ENCODE measurements at places on chromosomes 3 and 15. TPM values are rescaled to one million over a fixed set of nuclear protein-coding genes. Genes with fewer than 3 reads are reported as not detected.
A peak's percentile ranks its signal among the peaks of the same experiment; 100 is the strongest.

DNA sequence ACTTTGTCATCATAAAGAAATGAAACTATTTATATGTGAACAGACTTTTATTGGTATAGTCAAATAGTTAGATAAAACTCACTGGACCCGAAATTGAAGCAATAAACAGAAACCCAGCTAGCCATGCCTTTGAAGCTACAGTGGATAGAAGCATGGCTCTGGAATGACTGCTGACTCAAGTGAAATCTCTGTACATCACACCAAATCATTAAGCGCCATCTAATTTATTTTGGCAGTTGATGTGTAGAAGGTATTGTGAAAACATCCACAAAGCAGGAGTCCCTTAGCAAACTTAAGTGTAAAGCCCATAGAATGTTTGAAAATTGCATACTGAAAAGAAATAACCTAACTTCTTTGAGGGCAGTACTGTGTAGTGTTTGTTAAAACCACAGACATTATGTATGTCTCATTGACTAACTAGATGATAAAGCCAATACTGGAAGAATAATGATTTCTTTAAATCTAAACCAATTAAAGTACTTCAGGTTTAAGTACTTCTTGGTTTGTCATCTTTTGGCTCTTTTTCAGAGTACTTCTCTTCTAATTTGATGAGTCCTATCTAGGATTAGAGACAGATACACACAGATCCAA, 42.8 kb upstream of the FBXL22 start:
- H3K27ac ChIP-seq, result no peak overlapping the region
- no peaks in the 10 kb centered on the region for H3K27me3 ChIP-seq
- no peak overlapping the region for H3K4me3 ChIP-seq
- peaks cover 5% of the 10 kb centered on the region for H3K36me3 ChIP-seq

Gene CLDN16
- not detected for total RNA-seq

GRCh38 chr3:72960812-72961518, 35.6 kb upstream of the PPP4R2 start:
- H3K36me3 ChIP-seq, result peaks cover 4% of the 10 kb centered on the region
- H3K27me3 ChIP-seq, result peaks cover 5% of the 10 kb centered on the region
- DNase-seq, result no peak
- H3K4me3 ChIP-seq, result no peak overlapping the region
- H3K27ac ChIP-seq, result peak overlapping the region; percentile 91

DNA sequence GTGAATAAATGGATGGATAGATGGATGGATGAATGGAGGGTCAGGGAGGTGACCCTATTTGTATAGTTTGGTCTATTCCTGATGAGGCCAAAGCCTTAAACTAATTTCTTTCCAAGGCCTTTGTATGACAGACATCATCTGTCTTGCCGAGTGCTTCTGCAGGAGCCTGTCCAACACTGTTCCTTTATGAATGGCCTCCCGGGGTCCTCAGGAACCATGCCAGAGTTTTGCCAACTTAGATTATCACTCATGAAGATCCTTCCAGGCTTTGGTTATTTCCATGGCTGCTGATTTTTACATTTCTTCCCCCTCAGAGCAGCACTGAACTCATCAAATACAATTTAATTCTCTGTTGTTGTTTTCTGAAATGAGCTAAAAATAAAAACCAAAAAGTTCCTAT, 133.0 kb upstream of the SOX2 start:
- H3K27me3 ChIP-seq, result no peaks in the 10 kb centered on the region
- no peak overlapping the region for H3K4me3 ChIP-seq
- DNase-seq, result no peak
- H3K36me3 ChIP-seq, result no peaks in the 10 kb centered on the region
- H3K4me1 ChIP-seq, result no peaks in the 10 kb centered on the region
- no peak overlapping the region for H3K27ac ChIP-seq

DNA sequence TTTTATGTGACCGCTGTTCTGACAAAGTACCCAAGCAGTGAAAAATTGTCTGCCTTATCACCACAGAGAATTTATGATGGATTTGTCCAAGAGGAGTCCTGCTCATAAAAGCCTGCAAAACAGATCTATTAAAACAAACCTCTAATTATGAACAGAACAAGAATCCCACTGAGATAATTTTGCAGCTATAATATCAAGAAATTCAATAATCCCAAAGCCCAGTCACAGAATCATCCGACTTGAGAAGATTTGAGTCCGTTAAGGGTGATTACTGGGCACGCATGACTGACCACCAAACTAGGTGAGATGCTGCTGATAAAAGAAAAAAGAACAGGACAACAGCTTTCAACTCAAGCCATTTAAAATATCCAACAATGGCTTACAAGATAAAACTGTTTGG, 231.0 kb upstream of the WNT5A start:
- no peak for DNase-seq
- H3K27me3 ChIP-seq, result no peaks in the 10 kb centered on the region
- H3K4me3 ChIP-seq, result no peak overlapping the region
- H3K4me1 ChIP-seq, result no peaks in the 10 kb centered on the region
- no peaks in the 10 kb centered on the region for H3K36me3 ChIP-seq

DNA sequence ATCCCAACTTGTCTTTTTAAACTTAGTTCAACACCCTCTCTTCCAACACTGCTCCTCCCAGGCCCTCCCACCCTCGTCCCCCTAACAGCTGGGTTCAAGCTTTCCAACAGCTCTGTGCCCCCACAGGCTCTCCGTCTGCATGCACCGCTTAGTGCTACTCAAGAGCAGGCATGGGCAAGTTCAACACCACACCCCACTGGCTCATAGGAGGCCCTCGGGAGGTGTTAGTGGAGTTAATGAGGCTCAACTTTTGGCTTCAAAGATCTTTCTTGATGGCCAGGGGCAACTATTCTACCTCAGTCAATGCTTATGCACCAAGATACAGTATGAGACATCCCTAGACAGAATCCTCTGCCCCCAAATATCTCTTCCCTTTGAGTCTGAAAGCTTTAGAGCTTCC, 114.4 kb downstream of the ANP32A start:
- no peak for DNase-seq
- H3K27me3 ChIP-seq, result peaks cover 42% of the 10 kb centered on the region
- peaks cover 3% of the 10 kb centered on the region for H3K4me1 ChIP-seq
- no peak overlapping the region for H3K4me3 ChIP-seq
- peak overlapping the region; percentile 32 for H3K27ac ChIP-seq
- no peaks in the 10 kb centered on the region for H3K36me3 ChIP-seq

Gene CSPG4
- total RNA-seq, result 0.08 TPM

- peaks cover 32% of the 10 kb centered on the region for H3K27me3 ChIP-seq
- no peak overlapping the region for H3K4me3 ChIP-seq
- H3K36me3 ChIP-seq, result no peaks in the 10 kb centered on the region
- H3K4me1 ChIP-seq, result no peaks in the 10 kb centered on the region
These were observed 70.7 kb downstream of the FAM43A start for GRCh38 chr3:194756460-194756779.

Gene GATA2
- 4.0 TPM for total RNA-seq

- no peaks in the 10 kb centered on the region for H3K27me3 ChIP-seq
- H3K4me1 ChIP-seq, result peaks cover 26% of the 10 kb centered on the region
- no peak overlapping the region for H3K4me3 ChIP-seq
- no peak for DNase-seq
- peaks cover 6% of the 10 kb centered on the region for H3K36me3 ChIP-seq
These were observed 1.5 kb upstream of the SH3BP5 start for GRCh38 chr3:15333956-15334263.

DNA sequence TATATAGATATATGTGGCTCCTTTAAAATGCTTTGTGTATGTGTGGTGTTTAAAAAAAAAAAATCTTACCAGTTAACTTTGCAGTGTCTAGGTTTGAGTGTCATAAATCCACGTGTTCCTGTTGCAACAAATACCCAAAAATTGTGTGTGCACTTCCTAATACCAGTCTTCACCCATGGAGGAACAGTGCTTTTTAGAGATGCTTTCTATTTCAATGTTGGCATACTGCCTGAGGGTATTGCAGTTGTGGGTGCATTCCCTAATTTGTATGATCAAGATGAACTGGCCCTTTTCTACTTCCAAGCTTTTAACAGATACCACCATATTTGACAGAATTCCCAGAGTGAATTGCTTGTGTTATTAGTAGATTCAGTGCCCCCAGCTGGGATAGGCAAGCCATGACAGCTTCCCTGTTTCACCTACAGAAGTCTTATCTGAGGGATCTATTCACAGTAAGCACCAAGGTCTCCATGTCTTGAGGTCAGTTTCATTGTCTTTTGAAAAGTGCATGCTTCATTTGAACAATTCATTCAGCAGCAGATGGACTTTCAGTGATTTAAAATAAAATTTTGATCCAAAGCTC, 68.9 kb upstream of the GOLGA6B start:
- peaks cover 7% of the 10 kb centered on the region for H3K36me3 ChIP-seq
- DNase-seq, result no peak
- H3K27ac ChIP-seq, result peak overlapping the region; percentile 67
- H3K4me3 ChIP-seq, result peak overlapping the region; percentile 60
- H3K27me3 ChIP-seq, result no peaks in the 10 kb centered on the region

DNA sequence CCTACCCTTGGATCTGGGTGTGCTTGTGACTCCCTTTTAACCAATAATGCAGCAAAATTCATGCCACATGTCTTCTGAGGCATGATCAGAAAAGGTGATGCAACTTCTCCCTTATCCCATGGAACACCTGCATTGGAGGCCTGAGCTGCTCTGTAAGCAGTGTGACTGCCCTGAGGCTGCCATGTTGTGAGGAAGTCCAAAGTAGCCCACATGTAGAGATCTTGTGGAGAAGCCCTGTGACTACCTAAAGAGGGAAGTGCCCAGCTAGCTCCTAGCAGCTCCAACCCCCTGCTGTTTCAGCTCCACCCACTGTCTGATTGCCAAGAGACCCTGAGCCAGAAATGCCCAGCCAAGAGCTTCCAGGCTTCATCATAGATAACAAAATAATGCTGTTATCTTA, 6.4 kb upstream of the NR1D2 start:
- H3K4me3 ChIP-seq, result no peak overlapping the region
- H3K27ac ChIP-seq, result no peak overlapping the region
- DNase-seq, result no peak
- H3K27me3 ChIP-seq, result peaks cover 8% of the 10 kb centered on the region

DNA sequence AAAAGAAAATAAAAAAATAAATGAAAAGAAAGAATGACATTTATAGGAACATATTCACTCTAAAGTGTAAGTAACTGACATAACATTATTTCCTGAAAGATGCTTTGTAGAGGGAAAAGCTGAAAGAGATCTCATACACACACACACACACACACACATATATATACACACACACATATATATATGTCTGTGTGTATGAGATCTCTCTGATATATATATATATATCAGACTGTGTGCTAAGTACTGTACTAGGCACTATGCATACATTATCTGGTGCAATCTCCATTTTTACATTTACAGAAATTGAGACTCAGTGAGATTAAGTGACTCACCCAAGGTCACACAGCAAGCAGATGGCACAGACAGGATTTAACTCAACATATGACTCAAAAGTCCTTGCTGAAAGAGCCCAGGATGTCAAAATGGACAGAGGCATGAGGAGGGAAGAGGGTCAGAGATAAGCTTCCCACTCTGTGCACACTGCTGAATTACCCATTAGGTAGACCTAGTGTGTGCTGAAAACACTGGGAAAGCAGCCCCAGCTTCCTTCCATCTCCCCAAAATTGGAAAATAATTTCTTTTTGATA, 15.0 kb downstream of the BHLHE40 start:
- H3K4me1 ChIP-seq, result peaks cover 14% of the 10 kb centered on the region
- H3K36me3 ChIP-seq, result no peaks in the 10 kb centered on the region
- no peak for DNase-seq
- H3K27me3 ChIP-seq, result no peaks in the 10 kb centered on the region
- H3K27ac ChIP-seq, result peak overlapping the region; percentile 8

DNA sequence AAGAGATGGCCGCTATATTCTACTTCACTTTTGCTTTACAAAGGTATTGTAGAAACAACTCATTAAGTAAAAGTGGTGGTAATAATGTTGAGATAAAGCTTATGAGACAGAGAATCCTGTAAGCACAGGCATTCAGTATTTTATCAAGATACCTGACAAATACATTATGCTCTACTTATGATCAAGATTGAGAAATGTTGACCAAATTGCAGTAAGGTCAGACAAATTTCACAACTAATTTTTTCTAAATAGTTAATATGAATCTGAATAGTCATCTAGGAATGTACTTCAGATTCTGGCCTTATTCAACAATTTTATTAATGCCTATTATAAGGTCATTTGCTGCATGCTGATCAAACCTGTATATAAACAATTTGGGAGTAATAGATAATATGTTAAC, 95.1 kb upstream of the MBNL1 start:
- no peaks in the 10 kb centered on the region for H3K27me3 ChIP-seq
- no peak for DNase-seq
- no peak overlapping the region for H3K27ac ChIP-seq
- peaks cover 10% of the 10 kb centered on the region for H3K4me1 ChIP-seq
- no peak overlapping the region for H3K4me3 ChIP-seq
- peaks cover 3% of the 10 kb centered on the region for H3K36me3 ChIP-seq

DNA sequence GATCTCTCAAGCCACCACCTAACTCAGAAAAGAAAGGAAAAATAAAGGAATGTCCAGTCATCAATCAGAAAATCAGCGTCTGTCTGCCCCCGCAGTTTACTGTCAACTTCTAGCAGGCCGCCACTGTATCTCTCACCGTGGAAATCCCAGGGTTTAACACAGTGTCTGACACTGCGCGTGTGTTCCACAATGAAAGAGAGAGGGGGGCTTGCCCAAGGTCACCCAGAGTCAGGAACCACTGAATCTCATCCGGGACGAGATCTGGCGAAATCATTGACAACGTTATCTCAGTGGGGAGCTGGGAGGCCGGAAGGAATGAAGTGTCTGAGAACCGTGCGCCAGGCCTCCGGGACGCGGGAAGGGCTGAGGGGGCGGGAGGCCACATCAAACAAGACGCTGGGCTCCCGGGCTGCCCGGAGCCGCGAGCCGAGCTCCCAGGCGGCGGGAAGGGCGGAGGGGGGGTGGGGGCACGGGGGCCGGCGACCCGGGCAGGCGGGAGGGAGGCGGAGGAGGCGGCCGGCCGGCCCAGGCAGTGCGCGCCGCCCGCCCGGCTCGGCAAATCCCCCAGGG, 2.2 kb upstream of the HES1 start:
- peak overlapping the region; percentile 86 for H3K27ac ChIP-seq
- peaks cover 40% of the 10 kb centered on the region for H3K4me1 ChIP-seq
- peak overlapping the region; percentile 89 for H3K4me3 ChIP-seq

GRCh38 chr3:113231827-113232253, 20.5 kb downstream of the BOC start:
- peaks cover 18% of the 10 kb centered on the region for H3K27me3 ChIP-seq
- peaks cover 3% of the 10 kb centered on the region for H3K36me3 ChIP-seq
- no peak overlapping the region for H3K27ac ChIP-seq
- no peak overlapping the region for H3K4me3 ChIP-seq
- H3K4me1 ChIP-seq, result no peaks in the 10 kb centered on the region

DNA sequence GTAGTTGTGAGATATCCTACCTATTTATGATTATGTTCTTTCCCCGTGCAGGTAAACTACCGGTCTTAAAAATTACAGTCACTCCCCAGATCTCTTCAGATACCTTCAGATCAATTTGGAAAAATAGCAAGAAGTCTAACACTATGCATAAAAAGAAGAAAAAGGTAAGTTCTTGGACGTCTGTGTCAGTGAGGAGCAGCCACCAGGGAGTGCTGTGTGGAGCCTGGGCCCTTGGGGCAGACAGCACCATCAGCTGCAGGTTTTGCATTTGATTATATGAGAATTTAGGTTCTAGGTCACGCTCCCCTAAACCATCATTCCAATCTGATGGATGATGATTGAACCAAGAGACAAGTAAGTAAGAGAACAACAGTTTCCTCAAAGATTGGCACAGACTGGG, 8.9 kb upstream of the RNF7 start:
- no peak overlapping the region for H3K4me3 ChIP-seq
- H3K36me3 ChIP-seq, result peaks cover 10% of the 10 kb centered on the region
- peaks cover 8% of the 10 kb centered on the region for H3K4me1 ChIP-seq
- no peak for DNase-seq
- H3K27me3 ChIP-seq, result peaks cover 37% of the 10 kb centered on the region

Measured in T-helper 17 cell (primary cell).